ENCODE measurements at places on chromosomes 11 and 22. TPM values are rescaled to one million over a fixed set of nuclear protein-coding genes. Genes with fewer than 3 reads are reported as not detected.

- H3K36me3 ChIP-seq, result no peaks in the 10 kb centered on the region
- no peak overlapping the region for H3K27ac ChIP-seq
- H3K4me3 ChIP-seq, result no peak overlapping the region
These were observed 1.4 kb upstream of the CSF2RB start for GRCh38 chr22:36911887-36912661.

DNA sequence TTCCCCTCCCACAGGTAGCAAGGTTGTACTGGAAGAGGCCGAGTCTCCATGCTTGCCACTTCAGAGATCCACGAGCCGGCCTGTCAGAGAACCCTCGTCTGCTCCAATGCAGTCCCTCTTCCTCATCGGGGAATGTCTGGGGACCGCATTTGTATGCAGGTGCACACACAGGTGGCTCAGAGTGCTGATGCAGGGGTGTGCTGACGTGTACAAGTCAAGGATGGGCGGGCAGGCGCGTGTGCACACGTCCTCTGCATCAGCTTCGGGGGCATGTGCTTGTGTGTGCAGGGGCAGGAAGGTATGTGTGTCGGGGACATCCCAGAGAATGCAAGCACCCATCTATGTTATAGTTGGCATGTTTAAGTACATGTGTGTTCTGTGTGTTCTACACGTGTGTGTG is 49.4 kb downstream of the ELFN2 start:
- H3K27ac ChIP-seq, result no peak overlapping the region
- no peak for DNase-seq
- H3K4me3 ChIP-seq, result no peak overlapping the region
- H3K27me3 ChIP-seq, result no peaks in the 10 kb centered on the region
- no peaks in the 10 kb centered on the region for H3K4me1 ChIP-seq
- H3K36me3 ChIP-seq, result no peaks in the 10 kb centered on the region

GRCh38 chr11:67372993-67373647 is at the start of gene CLCF1:
TSS of gene CLCF1 (minus strand) at chr11:67373598. CDS start at chr11:67373539, 59 bp downstream.
- H3K27ac ChIP-seq, result peak within 1 kb of the TSS; percentile 20
- no peak for DNase-seq
- H3K36me3 ChIP-seq, result no peaks in the 10 kb centered on the region

GRCh38 chr11:128497061-128497775 is 90.1 kb downstream of the ETS1 start:
- no peaks in the 10 kb centered on the region for H3K27me3 ChIP-seq
- H3K4me3 ChIP-seq, result peak overlapping the region; percentile 18
- peak overlapping the region; percentile 78 for H3K27ac ChIP-seq
- H3K4me1 ChIP-seq, result peaks cover 72% of the 10 kb centered on the region
- peaks cover 63% of the 10 kb centered on the region for H3K36me3 ChIP-seq

The IGSF22 gene
- 2.1 TPM for total RNA-seq

The MS4A18 gene
- total RNA-seq, result not detected

The SMC1B gene
- total RNA-seq, result 0.06 TPM

GRCh38 chr11:27545946-27546345 is 39.4 kb upstream of the LIN7C start:
- H3K27me3 ChIP-seq, result no peaks in the 10 kb centered on the region
- H3K27ac ChIP-seq, result no peak overlapping the region
- no peaks in the 10 kb centered on the region for H3K36me3 ChIP-seq
- no peaks in the 10 kb centered on the region for H3K4me1 ChIP-seq
- no peak overlapping the region for H3K4me3 ChIP-seq

GRCh38 chr11:30859669-30860068 is 273.5 kb upstream of the MPPED2 start:
- H3K27ac ChIP-seq, result no peak overlapping the region
- no peaks in the 10 kb centered on the region for H3K4me1 ChIP-seq
- H3K4me3 ChIP-seq, result no peak overlapping the region
- no peaks in the 10 kb centered on the region for H3K36me3 ChIP-seq
- DNase-seq, result no peak
- H3K27me3 ChIP-seq, result no peaks in the 10 kb centered on the region

DNA sequence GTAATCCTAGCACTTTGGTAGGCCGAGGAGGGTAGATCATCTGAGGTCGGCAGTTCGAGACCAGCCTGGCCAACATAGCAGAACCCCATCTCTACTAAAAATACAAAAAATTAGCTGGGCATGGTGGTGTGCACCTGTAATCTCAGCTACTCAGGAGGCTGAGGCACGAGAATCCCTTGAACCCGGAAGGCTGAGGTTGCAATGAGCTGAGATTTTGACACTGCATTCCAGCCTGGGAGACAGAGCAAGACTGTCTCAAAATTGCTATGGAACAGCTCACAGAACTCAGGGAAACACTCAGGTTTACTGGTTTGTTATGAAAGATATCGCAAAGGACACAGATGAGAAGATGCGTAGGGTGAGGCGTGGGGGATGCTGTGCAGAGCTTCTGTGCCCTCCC is 2.7 kb downstream of the FAM118A start:
- H3K36me3 ChIP-seq, result no peaks in the 10 kb centered on the region
- H3K27me3 ChIP-seq, result no peaks in the 10 kb centered on the region
- DNase-seq, result no peak
- no peak overlapping the region for H3K4me3 ChIP-seq
- H3K27ac ChIP-seq, result no peak overlapping the region

DNA sequence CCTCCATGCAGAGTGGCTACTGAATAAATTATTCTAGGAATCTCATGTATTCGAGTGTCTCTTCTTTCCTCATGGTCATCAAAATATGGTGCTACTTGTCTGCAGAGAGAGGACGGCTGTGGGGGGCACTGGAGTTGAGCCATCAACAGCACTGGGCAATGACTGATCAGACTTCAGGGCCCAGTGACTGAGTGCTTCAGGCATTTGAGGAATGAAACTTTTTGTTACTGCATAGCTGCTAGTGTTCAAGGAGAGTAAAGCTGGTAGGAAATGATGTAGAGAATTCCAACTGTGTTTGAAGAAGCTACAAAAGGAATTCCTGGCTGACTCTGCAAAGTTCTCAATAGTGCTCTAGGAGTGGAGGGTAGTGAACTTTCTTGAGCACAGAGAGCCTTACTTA is 277.7 kb downstream of the CADM1 start:
- no peaks in the 10 kb centered on the region for H3K4me1 ChIP-seq
- DNase-seq, result no peak
- no peak overlapping the region for H3K4me3 ChIP-seq
- no peak overlapping the region for H3K27ac ChIP-seq
- H3K27me3 ChIP-seq, result no peaks in the 10 kb centered on the region

DNA sequence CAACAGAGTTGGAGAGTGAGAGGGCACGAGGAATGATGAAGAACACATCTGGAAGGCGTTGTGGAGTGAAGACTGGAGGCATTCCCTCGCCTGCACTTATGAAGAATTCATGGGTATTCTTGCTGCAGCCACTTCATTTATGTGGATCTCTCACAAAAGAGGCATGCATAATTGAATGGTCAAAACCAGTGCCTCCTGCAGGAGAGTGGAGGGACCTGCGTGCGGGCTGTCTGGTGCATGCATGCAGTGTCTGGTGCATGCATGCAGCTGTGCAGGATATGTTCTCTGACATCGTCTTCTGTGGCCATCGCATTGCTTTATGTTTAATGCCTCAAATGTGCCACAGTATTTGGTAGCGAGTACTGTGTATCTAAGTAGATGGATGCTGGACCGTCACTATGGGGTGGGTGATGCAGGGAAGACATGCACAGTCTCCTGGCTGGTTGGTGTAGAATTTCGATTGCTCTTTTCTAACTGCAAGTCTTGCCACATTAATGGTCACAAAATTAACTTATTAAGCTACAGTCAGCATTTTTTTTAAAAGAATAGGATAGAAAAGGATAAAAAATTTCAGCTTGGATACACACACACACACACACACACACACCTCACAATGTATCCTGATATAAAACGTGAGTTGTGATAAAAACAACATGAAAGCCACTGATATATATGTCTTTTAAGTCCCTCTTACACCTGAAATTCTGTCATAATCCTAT is 20.9 kb upstream of the NTM start:
- H3K27me3 ChIP-seq, result no peaks in the 10 kb centered on the region
- DNase-seq, result no peak
- H3K4me1 ChIP-seq, result no peaks in the 10 kb centered on the region

The SCO2 gene
- total RNA-seq, result 4.2 TPM

DNA sequence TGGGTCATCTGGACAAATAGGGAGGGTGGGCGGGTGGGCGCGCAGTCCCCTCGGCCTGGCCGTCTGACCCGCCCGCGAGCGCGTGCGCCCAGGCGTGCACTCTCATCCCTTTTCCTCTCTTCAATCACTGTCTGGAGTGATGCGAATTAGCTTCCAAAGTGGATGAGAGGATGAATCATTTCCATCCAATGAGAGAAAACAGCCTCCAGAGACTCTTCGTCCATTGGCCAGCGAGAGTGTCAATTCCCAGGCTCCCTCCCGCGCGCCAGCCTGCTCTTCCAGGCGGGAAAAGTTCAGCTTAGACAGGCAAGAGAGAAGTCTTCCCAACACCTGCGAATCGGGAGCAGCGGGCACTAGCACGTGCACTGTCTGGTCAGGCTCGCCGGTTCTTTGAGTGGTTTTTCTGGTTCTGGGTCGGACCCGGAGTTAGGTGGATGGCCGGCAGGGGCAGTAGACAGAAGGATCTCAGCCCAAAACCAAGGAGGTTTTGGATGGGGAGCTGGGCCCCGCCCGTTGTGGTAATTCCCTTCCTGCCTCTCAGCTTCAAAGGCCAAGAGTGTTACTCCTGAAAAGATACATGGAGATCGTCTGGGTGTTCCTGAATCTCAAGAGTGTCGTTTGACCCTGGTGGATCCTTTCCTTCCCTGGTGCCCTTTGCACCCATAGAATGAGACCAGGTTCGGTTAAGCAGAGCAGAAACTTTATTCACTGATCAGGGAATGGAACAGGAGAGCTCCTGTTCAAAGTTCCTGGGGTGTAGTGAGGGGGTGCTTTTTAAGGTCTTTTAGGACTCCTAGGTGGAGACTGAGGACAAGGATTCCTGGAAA is 33.4 kb upstream of the GLYATL1 start:
- H3K36me3 ChIP-seq, result no peaks in the 10 kb centered on the region
- peaks cover 23% of the 10 kb centered on the region for H3K27me3 ChIP-seq
- no peak for DNase-seq
- H3K4me3 ChIP-seq, result no peak overlapping the region
- H3K27ac ChIP-seq, result no peak overlapping the region
- no peaks in the 10 kb centered on the region for H3K4me1 ChIP-seq

- no peak overlapping the region for H3K4me3 ChIP-seq
- H3K27me3 ChIP-seq, result no peaks in the 10 kb centered on the region
- H3K4me1 ChIP-seq, result peaks cover 15% of the 10 kb centered on the region
- no peak for DNase-seq
- no peak overlapping the region for H3K27ac ChIP-seq
These were observed 28.8 kb downstream of the TOB2 start for GRCh38 chr22:41417622-41418390.

- H3K27me3 ChIP-seq, result peaks cover 2% of the 10 kb centered on the region
- H3K4me3 ChIP-seq, result no peak overlapping the region
- H3K4me1 ChIP-seq, result no peaks in the 10 kb centered on the region
- DNase-seq, result no peak
These were observed 6.6 kb upstream of the MMP27 start for GRCh38 chr11:102712137-102712536.

The HBB gene
- total RNA-seq, result 0.65 TPM

- H3K27ac ChIP-seq, result no peak overlapping the region
- DNase-seq, result no peak
These were observed 11.0 kb downstream of the POU2AF3 start for GRCh38 chr11:111309215-111309915.

The TCN1 gene
- not detected for total RNA-seq

The DCUN1D5 gene
- total RNA-seq, result 19.0 TPM

- no peaks in the 10 kb centered on the region for H3K36me3 ChIP-seq
- no peak overlapping the region for H3K27ac ChIP-seq
- DNase-seq, result no peak
- H3K27me3 ChIP-seq, result no peaks in the 10 kb centered on the region
These were observed 458.0 kb upstream of the ARHGAP42 start for GRCh38 chr11:100229086-100229485.

The TMEM80 gene
- total RNA-seq, result 40.2 TPM

- no peak for DNase-seq
- H3K36me3 ChIP-seq, result no peaks in the 10 kb centered on the region
- H3K4me3 ChIP-seq, result no peak overlapping the region
- H3K27ac ChIP-seq, result no peak overlapping the region
- no peaks in the 10 kb centered on the region for H3K4me1 ChIP-seq
These were observed 13.0 kb downstream of the PAX6 start for GRCh38 chr11:31798057-31798553.

The NPTXR gene
- 11.2 TPM for total RNA-seq

- no peaks in the 10 kb centered on the region for H3K36me3 ChIP-seq
- no peak overlapping the region for H3K27ac ChIP-seq
- no peak overlapping the region for H3K4me3 ChIP-seq
- H3K27me3 ChIP-seq, result no peaks in the 10 kb centered on the region
- no peak for DNase-seq
- H3K4me1 ChIP-seq, result no peaks in the 10 kb centered on the region
These were observed 79.7 kb upstream of the SLC5A12 start for GRCh38 chr11:26801601-26802000.

DNA sequence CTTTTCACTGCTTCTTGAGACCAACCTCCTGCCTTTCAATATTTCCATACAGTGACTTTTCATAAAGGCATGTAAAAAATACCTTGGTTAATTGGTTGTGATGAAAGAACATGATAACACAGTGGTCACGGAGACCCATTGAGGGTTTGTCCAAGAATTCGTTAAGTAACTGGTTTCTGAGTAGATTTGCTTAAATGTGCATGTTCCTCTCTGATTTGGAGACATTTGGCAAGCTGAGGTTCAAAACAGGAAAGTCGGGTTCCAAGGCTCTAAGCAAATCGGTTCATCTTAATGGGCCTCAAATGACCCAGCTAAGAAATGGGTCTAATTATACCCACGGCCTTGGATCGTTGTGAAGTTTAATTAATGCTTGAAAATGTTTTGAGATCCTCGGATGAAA is 36.9 kb upstream of the CCND1 start:
- H3K4me1 ChIP-seq, result no peaks in the 10 kb centered on the region
- H3K4me3 ChIP-seq, result no peak overlapping the region
- no peak overlapping the region for H3K27ac ChIP-seq
- no peaks in the 10 kb centered on the region for H3K36me3 ChIP-seq

GRCh38 chr11:120912504-120912903 is 111.4 kb upstream of the TBCEL start:
- H3K4me3 ChIP-seq, result no peak overlapping the region
- H3K4me1 ChIP-seq, result no peaks in the 10 kb centered on the region
- no peak for DNase-seq
- H3K27me3 ChIP-seq, result no peaks in the 10 kb centered on the region
- no peaks in the 10 kb centered on the region for H3K36me3 ChIP-seq

- DNase-seq, result no peak
- H3K4me1 ChIP-seq, result no peaks in the 10 kb centered on the region
- no peaks in the 10 kb centered on the region for H3K36me3 ChIP-seq
- no peak overlapping the region for H3K27ac ChIP-seq
These were observed 2.0 kb upstream of the OR9I1 start for GRCh38 chr11:58127350-58127749.

The CCDC73 gene
- total RNA-seq, result not detected

The KRTAP5-10 gene
- not detected for total RNA-seq

The SOX6 gene
- not detected for total RNA-seq

- no peak for DNase-seq
- H3K4me3 ChIP-seq, result no peak overlapping the region
- no peak overlapping the region for H3K27ac ChIP-seq
- H3K4me1 ChIP-seq, result no peaks in the 10 kb centered on the region
- no peaks in the 10 kb centered on the region for H3K36me3 ChIP-seq
- no peaks in the 10 kb centered on the region for H3K27me3 ChIP-seq
These were observed 20.7 kb upstream of the IZUMO1R start for GRCh38 chr11:94283678-94284077.

The SLC37A2 gene
- total RNA-seq, result 1.5 TPM

The VPREB1 gene
- not detected for total RNA-seq

The EHF gene
- total RNA-seq, result 0.47 TPM

All from T-cell (primary cell).